ENCODE measurements at places on chromosomes 5 and 9.

- DNase-seq, result no peak
Observed at GRCh38 chr5:170485616-170485911, 18.3 kb upstream of the KCNIP1 start.

DNA sequence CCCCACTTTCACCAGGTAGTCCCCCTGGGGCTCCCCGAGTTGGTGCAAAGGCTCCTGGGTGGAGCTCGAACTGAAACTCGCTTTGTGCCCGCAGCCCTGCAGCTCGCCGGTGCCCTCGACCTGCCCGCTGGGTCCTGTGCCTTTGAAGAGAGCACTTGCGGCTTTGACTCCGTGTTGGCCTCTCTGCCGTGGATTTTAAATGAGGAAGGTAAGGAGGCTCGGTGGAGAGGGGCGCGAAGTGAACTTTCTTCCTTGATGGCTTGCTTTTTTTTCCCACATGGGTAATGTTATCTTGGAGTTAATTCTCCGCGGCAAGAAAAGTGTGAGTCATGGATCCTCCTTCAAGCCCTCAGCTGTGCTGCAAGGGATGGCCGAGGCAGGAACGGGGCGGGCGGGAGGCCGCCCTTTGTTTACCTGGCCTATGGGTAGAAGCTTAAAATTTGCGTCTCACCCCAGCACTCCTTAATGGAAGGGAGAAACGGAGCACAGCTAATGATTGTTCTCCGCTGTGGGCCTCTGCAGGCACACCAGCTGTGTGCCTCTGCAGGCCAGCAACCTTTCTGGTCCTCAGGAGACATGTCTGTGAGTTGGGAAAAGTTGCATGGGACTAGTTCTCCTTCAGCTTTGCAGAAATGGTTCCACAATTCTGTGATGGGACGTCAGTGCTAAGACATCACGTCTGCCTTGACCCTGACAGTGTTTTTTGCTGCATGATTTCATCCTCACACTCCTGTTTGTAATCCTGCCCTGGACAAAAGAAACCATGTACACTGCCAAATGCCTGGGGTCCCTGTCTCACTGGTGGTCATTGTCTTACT is 1.1 kb downstream of the MAMDC2 start:
- peak; percentile 16 for DNase-seq

DNA sequence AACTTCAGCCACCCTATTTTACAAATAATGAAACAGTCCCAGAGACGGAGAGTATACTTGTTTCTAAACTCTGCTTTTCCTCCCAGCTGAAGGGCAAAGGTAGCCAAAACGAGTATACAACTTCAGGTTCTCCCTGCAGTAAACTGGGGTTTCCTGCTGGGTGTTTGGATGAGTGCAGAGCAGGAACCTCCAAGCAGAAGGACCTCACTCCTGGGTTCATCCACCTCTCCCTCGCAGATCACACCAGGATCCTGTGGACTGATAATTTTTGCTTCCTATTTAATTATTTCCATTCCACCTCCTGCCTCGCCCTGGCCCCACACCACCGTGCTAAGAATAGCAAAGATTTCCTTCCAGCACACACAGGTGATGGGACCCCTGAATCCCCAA is 2.0 kb upstream of the FOXB2 start:
- DNase-seq, result no peak

DNA sequence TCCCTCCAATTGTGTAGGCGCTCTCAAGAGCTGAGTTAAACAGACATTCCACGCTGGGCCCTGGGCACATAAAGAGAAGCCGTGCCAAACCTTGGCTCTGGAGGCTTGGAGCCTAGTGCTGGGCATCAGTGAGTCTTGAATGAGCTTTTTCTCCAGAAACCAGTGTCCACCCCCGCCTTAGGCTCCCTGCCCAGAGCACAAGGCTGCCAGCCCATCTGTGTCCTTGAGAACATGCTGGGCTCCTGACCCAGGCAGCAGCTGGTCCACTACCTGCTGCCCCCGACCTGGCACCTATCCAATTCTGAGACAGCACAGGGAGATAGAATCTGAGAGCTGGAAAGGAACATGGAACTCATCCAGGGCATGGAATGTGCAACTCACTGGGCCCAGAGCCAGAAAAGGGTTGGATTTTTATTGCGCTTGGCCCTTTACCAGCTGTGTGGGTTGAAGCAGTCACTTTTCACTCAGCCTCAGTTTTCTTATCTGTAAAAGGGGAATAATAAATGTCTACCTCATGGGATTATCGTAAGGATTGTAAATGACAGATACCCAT is 92.4 kb upstream of the CPLX2 start:
- no peak for DNase-seq

DNA sequence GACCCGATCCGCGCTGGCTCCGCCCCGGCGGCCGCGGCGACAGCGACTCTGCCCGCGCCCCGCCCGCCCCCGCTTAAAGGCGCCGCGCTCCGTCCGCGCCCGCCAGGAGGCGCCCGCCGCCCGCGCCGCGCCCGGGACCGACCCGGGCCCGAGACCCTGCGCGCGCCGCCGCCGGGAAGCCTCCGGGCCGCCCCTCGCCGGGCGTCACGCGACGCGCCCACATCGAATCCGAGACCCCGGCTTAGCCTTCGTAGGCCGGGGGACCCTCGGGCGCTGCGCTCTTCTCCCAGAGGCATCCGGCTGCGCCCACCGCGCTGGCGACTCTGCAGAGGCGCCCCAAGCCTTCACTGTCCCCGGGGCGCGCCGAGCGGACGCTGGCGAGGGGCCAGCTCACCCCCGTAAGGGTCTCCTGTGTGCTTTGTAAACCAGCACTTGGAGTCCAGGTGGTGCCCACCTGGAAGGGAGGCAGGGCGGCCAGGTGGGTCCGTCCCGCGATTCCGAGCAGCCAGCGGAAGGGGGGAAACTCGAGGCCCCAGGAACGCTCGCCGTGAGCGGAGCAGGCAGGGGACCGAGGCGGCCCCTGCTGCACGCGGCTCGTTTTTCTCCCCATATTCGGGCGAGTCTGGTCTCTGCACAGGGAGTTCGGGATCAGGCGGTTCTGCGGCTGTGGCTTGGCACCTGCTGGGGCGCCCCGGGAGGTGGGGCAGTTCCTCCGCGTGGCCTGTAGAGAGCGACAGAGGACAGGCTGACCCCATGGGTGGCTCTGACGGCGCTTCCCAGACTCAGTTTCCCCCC is 423 bp upstream of the ABCA2 start:
- no peak for DNase-seq

DNA sequence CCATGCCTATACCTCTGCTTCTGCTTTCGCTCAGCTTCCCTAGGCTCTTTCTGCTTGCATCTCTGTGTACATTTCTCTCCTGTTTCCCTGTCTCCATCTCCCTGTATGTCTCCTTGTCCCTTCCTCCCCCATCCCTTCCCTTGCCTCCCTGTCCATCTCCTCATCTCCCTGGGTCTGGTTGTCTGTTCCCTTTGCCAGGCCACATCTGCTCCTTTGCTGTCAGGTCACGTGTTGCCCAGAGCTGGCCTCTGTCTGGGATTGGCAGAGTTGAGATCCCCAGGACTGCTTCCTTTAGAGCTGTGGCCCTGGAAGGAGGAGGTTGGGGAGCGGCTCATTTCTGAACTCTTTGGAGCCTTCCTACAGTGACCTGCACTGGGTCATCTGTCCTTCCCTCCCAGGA is 31.8 kb upstream of the PTGS1 start:
- no peak for DNase-seq

DNA sequence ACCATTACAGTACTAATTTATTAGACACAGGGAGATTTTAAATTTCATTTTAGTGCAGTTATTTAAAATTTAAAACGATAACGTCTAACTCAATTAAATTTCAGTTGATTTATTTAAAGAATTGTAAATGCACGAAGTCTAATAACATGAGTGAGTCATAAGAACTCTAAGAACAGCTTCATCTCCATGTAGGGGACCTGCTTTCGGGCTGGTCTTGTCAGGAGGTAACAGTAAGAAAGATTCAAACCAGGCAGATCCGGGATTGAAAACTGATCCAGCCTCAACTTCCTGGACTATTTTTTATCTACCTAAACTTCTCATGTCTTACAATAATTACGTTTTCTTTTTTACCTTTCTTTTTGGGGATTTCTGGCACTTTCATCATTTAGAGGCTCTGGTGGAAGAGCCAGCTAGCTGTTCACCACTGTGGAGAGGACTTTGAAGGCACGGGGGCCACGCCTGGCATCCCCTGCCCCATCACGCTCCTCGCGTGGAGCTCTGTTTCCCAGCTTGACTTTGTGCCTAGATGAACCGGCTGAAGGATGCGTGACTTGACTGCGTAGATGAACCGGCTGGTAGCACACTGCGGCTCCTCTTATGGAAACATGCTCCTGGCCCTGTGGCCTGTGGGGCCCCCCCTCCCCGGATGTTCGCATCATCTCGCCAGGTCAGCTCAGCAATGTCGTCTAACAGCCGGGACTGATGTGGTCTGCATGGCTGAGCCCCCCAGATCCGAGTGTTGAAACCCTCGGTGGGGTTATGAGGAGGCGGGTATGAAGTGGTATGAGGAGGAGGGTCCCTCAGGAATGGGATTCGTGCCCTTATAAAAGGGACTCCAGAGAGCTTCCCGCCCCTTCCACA is 26.0 kb downstream of the NDUFS6 start:
- DNase-seq, result no peak

DNA sequence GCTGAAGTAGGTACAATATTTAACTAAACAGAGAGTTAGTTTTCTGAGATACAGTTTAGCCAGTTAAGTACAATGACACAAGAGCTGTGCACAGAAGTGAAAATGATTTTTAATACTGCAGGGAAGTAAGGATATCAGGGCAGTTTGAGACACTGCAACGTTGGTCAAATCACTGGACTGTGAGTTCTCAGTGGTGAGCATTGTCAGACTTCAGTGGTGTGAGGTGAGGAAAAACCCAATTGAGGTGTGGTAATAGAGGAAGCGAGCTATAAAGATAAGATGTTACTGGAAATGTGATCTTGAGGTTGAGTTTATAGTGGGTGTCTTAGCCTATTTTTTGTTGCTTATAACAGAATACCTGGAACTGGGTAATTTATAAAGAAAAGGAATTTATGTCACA is 12.8 kb upstream of the FBXL7 start:
- DNase-seq, result no peak

- no peak for DNase-seq
Observed at GRCh38 chr5:52760695-52761366, 26.9 kb upstream of the ITGA1 start.

DNA sequence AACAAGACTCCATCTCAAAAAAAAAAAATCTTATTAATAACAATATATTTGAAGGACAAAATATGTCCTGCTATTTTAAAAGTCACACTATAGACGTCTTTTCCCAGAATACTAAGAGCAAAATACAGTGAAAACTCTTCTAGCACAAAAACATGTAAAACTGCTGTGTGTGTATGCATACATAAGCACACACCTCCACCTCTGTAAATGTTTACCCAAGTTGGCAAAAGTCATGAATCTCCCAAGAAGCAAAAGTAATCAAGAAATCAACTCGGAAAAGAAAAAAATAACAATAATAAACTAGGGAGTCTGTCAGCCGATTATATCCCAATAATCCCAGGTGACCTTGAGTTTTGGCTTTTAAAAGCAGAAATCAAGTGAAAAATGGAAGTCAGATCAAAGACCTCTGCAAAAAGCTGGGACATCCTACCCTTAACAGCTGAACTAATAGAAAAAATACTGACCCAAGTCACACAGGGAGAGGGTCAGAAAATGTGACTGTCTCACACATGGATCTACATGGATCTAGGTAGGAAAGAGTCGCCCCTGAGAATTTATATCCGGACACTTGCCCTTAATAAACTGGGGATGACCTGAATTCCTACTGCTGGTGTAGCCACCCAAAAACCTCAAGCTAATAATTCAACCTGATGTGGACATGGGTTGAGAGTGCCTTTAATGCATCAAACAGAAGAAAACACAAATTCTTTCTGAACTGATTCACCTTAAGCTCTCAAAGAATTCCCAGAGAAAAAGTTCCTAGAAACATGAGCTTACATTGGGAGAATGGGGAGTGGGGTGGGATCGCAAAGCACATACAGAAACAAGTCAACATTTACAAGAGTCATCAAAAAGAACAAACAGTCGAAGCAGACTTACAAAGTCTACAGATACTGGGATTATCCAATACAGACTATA is 29.9 kb downstream of the LPAR1 start:
- no peak for DNase-seq

DNA sequence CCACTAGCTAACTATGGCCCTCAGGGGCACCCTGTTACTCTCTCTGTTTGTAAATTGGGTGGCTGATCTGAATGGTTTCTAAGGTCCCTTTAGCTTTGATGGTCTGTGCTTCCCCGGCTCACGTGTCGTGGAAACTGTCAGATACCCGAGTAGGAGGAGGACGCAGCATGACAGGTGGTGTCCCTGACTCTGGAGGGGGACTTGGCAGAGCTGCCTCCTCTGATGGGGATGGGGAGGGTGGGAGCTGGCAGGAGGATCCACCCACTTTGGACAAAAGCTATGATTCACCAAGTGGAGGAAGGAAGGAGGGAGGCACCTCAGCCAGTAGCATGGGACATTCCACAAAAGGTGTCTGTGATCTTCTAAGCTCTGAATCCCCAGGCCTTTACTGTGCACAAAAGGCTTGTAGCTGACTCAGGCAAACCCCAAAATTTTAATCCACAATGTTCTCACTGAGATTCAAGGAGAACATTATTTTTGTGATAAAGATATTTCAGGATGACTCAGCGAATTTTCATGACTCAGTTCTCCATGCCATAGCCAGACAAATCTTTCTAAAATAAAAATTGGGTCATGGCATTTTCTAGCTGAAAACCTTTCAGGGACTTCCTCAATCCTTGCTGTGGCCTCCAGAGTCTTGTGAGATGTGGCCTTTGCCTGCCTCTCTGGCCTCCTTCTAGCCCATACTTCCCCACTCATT is 131.0 kb upstream of the BRINP1 start:
- no peak for DNase-seq

DNA sequence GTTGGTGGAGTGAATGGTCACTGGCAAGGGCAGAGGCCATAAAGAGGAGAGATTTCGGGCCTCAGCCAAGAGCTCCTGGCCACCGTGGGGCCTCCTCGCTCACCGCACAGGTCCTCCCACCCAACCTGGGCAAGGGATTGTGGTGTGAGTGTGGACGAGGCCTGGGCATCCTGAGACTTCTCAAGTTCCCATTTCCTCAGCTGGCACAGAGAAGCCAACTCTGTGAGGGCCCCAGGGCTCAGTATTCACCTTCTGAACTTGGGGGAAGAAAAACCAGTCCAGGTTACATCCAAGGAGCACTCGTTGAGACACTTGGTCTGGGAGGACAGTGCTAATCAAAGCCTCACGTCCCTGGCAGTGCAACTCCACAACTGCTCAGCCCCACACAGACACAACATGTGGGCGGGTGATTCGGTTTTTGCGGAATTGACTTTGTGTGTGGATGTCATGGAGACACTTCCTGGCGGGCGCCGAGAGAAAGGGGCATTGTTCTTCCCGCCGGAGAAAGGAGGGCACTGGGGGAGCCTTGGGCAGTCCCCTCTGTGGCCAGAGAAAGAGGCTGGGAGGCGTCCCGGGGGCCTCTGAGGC is 28.5 kb upstream of the NKD2 start:
- no peak for DNase-seq

GRCh38 chr9:3962971-3963642 is 336.8 kb downstream of the GLIS3 start:
- DNase-seq, result peak; percentile 28

- DNase-seq, result no peak
Observed at GRCh38 chr9:79689576-79689975, 117.8 kb downstream of the TLE4 start.

DNA sequence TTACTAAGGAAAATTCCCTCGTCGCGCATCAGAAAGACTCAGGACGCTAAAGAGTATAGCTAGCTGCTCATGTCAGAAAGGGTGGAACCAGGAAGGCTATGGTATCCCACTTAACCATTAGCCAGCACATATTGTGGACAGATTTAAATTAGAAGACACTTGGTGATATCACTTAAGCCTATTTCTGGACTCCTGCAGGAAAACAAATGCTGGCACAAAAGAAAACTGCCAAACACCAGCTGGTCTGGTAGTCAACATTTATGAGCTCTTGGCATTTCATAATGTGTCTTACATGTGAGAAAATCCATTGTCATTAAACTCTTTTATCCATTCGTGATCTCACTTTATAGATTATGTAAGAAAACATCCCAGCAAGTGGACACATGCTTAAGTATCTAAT is 377.4 kb downstream of the PTPRD start:
- DNase-seq, result no peak
